ENCODE measurements at places on chromosomes 5 and 9.

- no peak for DNase-seq
These were observed 210.5 kb downstream of the NXNL2 start for GRCh38 chr9:88745276-88746001.

DNA sequence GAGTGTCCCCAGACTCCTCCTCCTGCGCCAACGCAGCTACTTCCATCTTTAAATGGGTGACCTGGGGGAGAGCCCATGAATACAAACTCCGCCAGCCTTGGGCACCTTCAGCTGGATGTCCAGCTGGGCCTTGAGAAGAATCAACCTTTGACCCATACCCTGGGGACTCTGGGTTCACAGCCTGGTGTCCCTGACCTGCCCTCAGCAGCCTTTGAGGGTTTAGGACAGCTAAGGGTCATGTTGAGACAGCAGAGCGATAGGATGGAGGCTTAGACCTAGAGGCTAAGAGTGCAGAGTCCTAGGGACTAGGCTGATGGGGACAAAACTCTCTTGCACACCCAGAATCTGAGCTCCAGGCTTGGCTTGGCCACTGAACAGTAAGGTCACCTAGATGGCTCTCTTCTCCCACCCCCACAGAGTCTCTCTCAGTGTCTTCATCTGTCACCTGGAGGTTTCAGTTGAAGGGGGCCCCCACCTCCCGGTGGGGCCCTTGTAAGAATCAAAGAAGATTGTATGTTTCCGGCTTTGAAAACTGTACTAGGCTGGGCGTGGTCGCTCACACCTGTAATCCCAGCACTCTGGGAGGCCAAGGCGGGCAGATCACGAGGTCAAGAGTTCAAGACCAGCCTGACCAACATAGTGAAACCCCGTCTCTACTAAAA, 6.7 kb upstream of the AQP3 start:
- no peak for DNase-seq

- no peak for DNase-seq
These were observed 577.0 kb upstream of the DAB2 start for GRCh38 chr5:40001796-40002195.

- DNase-seq = no peak
These were observed 10.7 kb downstream of the AGTPBP1 start for GRCh38 chr9:85730916-85731630.

DNA sequence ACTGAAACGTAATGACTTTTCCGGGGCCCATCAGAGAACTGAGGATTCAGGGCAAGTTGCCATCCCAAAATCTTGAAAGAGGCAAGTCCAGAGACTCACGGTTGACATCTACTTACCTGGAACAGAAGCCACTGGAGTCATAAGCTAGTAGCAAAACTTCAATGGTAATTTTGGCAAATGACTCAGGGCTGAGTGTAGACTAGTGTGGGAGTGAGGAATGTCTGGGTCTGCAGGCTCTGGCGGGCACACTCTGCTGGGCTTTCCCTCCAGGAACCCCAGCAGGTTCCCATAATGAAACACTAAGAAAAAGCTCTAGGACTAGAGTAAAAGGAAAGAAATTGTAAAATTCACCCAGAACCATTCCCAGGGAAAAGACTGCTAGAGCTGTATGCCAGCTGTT, 122.9 kb upstream of the NFIL3 start:
- no peak for DNase-seq

All from colonic mucosa (tissue), 4 donors.